NCI-H526 treated with DMSO at 0.1 percent for 48 hours (cell line): ENCODE measurements at places on chromosomes 4 and X.

GRCh38 chr4:80008971-80009370, 64.1 kb downstream of the ANTXR2 start:
- DNase-seq: no peak

DNA sequence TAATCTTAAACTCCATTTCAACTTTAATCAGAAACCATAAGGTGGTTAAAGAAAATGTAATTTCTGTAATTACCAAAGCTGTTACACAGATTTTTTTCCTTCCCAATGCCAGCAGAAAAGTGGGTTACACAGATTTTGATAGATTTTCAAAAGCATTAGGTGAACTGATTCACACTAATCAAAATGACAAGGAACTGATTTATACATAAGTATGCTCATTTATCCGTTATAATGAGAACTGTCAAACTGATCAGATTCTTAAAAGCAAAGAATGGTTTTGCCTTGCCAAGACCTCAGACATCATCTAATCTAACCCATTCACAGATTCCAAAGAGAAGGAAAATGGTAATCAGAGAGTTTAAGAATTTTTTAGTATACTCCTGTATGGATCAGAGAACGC, 5.2 kb downstream of the UGDH start:
- no peak for DNase-seq

- no peak for DNase-seq
Observed at GRCh38 chr4:133188433-133189146, 39.5 kb downstream of the PCDH10 start.

GRCh38 chr4:117700111-117700892, 334.0 kb upstream of the NDST3 start:
- DNase-seq: no peak

DNA sequence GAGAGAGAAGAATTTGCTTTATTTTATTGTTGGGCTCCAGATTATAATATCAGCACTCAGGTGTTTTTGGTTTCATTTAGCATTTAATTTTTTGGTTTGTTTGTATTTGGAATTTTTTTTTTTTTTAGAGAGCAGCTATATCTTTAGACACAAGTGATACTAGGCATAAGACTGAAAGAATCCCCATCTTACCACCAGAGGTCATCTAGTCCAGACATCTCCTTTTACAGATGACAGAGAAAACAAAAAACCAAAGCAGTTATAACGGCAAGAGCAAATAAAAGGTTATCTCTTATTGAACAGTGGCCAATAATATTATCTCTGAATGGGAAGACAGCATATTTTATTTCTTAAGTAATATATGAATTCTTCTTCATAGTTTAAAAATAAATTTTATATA, 22.8 kb downstream of the USP38 start:
- no peak for DNase-seq

- no peak for DNase-seq
Observed at GRCh38 chr4:21697583-21697982, 251.0 kb downstream of the KCNIP4 start.

DNA sequence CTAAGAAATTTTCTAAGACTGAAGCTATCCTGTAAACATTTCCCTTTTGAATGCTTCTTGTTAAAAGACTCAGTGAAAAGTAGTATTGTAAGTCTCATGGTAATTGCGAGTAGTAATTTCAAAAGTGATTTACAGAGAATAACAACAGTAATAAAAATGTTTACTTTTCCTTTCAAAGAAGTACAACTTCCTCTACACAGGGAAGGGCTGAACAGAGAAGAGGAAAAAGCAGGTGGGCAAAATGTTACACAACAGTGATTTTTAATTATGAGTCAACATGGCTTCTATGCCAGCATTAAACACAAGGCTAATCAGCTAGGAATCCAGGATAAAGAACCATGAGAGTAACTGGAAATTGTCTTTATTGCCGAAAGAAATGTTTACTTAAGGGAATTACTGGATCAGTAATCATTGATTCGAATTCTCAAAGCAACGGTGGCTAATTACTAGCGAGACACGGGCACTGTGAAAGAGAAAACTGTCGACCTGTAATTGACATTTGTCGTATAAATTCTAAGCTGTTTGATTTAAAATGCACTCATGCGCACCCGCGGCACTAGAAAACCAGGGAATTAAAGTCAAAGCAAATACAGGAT, 15.4 kb downstream of the UTP3 start:
- DNase-seq: peak; percentile 75

- DNase-seq: no peak
Observed at GRCh38 chr4:1577822-1578217, 106.3 kb downstream of the FAM53A start.

- DNase-seq: no peak
Observed at GRCh38 chr4:152677117-152677516, 2.7 kb downstream of the TMEM154 start.

DNA sequence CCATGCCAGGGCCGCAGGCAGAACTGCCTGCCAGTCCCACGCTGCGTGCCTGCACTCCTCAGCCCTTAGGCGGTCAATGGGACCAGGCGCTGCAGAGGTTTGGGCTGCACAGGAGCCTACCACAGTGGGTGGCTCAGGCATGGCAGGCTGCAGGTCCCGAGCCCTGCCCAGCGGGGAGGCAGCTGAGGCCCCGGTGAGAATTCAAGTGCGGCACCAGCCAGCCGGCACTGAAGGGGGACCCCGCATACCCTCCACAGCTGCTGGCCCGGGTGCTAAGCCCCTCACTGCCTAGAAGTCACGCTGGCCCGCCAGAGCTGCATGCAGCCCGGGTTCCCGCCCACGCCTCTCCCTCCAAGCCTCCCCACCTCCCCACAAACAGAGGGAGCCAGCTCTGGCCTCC, 302.5 kb upstream of the UGT8 start:
- DNase-seq: no peak

- no peak for DNase-seq
Observed at GRCh38 chr4:825063-825970, 612 bp downstream of the CPLX1 start.

GRCh38 chrX:45768666-45769236, 568.1 kb upstream of the DIPK2B start:
- no peak for DNase-seq

- no peak for DNase-seq
Observed at GRCh38 chr4:185672618-185673017, 137.3 kb upstream of the PDLIM3 start.

DNA sequence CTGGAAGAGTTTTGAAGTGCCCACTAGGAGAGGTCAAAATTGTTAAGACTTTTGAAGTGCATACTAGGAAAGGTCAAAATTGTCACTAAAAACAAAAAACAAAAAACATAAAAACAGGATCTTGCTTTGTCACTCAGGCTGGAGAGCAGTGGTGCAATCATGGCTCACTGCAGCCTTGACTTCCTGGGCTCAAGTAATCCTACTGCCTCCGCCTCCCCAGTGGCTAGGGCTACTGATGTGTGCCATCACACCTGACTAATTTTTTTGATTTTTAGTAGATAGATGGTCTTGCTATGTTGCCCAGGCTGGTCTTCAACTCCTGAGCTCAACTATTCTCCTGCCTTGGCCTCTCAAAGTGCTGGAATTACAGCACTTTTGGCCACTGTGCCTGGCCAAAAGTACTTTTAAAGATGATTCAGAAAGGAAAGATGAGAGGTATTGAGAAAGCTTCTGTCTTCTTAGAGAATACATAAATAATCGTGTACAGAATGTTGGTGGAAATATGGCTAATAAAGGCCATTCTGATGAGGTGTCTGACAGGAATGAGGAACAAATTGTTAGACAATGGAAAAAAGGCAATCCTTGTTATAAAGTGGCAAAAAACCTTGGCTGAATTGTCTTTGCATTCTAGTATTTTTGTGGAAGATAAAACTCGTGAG, 43.3 kb upstream of the STX18 start:
- no peak for DNase-seq

DNA sequence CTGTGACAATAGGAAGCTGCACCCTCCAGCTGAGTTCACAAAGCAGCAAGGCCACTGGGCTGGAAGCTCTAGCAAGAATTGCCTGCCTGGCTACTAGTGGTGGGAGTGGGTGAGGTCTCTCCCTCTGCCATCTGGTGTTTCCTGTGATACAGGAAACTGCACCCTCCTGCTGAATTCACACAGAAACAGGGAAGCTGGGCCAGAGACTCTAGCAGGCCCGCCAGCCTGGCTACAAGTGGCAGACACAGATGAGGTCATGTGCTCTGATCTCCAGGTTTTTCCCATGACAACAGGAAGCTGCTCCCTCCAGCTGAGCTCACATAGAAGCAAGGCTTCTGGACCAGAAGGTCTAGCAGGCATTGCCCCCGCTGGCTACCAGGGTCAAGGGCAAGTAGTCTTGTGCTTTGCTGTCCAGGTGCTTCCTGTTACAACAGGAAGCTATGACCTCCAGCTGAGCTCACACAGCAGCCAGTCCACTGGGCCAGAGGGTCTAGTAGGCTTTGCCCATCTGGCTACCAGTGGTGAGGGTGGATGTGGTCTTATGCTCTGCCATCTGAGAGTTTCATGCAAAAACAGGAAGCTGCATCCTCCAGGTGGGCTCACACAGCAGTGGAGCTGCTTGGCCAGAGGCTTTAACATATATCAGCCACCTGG, 41.5 kb upstream of the ZXDA start:
- no peak for DNase-seq

GRCh38 chr4:85807247-85807950, 332.4 kb downstream of the ARHGAP24 start:
- no peak for DNase-seq

- DNase-seq: no peak
Observed at GRCh38 chr4:102543030-102543928, 42.1 kb downstream of the NFKB1 start.

DNA sequence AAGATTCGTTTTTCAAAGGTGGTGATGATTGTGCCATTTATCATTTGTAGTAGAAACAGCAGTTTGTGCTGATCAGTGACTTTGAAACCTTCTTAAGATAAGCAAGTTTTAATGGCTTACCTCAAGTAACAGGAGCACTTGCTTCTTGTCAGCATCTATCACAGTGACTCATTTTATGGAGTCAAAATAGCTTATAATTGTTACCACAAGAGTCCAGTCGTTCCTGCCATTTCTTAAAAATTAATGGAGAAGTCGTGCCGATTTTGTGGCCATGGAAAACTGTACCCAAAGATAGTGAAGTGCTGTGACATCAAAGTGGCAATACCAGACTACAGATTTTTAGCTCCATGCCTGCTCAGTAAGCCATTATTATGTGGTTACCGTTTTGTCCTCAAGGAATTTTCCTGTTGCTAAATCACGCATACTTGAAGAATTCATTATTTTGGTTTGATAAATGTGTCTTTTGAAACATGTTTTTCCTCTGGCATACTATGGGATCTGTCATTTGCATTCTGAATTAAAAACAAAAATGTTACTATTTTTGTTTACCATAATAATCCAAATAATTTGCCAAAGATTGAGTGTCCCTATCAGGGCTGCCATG, 129.9 kb downstream of the CBR4 start:
- DNase-seq: no peak

DNA sequence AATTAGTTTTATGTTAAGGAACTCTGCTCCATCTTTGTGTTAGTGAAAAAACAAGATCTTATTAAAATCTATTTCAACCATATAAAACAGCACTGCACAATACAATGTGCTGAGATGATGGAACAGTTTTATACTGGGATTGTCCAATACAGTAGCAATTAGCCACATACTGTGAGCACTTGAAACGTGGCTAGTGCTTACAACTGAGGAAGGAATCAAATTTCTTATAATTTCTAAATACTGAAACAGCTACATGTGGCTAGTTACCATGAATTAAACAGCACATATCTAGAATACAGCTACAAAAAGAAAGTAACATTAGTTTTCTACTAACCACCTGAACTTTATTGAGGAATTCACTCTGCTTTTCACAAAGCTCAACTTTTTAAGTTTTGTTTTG, 14.7 kb downstream of the NFXL1 start:
- DNase-seq: no peak

DNA sequence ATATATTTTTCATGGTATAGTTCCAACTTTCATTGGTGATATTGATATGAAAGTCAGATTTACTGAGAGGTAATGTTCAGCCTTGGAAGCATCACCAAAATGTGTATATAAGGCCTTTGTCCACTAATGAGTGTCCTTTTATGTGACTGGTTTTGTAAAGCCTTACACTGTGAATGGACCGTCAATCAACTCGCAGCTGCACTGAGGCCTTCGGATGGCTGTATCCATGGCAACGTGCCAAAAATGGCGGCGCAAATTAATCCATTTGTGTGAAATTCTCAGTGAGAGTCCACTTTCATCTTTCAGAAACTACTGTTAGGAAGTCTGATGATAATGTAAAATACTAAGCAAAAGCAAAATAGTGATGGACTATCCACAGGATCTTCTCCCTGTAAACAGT, 131.7 kb downstream of the SPCS3 start:
- DNase-seq: no peak

GRCh38 chr4:15202481-15202880, 200.2 kb downstream of the CPEB2 start:
- no peak for DNase-seq

GRCh38 chr4:80202741-80203553, 5.6 kb downstream of the PRDM8 start:
- DNase-seq: no peak

GRCh38 chr4:48254381-48255071, 15.1 kb downstream of the TEC start:
- no peak for DNase-seq

- no peak for DNase-seq
Observed at GRCh38 chrX:138954976-138955375, 243.5 kb upstream of the FGF13 start.

GRCh38 chrX:114038358-114038757, 545.5 kb upstream of the HTR2C start:
- no peak for DNase-seq

DNA sequence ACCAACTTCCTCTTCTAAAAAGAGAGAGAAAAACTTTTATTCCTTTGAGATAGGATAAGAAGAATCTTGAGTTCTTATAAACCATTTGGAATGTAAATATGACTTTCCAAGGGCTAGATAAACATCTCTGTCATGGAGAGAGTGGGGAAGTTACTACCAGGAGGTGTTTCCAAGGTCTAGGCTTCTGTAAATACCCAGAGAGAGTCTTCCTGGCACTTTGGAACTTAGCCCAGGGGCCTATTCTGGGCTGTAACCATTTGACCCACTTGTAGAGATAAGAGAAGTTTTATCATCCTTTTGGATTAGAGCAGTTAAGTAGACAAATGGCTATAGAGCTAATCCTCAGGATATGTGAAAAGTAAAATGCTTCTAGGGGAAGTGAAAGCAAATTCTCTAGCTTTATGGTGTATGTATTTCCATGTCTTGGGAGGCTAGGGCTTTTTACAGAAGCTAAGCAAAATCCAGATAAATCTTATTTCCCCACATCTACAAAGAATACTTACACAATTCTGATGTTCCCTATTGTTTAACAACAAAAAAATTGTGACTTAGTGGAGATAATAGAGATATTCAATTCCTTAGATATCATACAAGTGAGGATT, 51.1 kb downstream of the MCUB start:
- DNase-seq: peak; percentile 65

GRCh38 chr4:86898562-86898961, 6.3 kb upstream of the C4orf36 start:
- DNase-seq: no peak
